WTC11 (cell line): ENCODE measurements at places on chromosomes 3 and 15.

DNA sequence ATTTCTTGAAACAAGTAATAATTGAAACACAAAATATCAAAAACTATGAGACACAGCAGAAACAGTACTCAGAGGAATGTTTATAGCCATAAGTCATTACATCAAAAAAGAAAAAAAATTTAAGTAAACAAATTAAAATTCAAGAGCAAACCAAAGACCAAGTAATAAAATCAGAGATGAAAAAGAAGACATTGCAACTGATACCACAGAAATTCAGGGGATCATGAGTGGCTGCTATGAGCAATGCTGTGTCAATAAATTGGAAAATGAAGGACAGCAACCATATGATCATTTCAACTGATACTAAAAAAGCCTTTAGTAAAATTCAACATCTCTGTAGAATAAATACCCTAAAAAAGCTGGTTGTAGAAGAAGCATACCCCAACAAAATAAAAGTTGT lies 644.1 kb upstream of the BCHE start:
- H3K36me3 ChIP-seq = no peaks in the 10 kb centered on the region
- H3K4me1 ChIP-seq = 0 out of 2 replicates have a peak, but pooled peaks cover 3% of the 10 kb centered on the region
- no peak overlapping the region for H3K4me3 ChIP-seq
- H3K27me3 ChIP-seq = no peaks in the 10 kb centered on the region
- no peak for DNase-seq

DNA sequence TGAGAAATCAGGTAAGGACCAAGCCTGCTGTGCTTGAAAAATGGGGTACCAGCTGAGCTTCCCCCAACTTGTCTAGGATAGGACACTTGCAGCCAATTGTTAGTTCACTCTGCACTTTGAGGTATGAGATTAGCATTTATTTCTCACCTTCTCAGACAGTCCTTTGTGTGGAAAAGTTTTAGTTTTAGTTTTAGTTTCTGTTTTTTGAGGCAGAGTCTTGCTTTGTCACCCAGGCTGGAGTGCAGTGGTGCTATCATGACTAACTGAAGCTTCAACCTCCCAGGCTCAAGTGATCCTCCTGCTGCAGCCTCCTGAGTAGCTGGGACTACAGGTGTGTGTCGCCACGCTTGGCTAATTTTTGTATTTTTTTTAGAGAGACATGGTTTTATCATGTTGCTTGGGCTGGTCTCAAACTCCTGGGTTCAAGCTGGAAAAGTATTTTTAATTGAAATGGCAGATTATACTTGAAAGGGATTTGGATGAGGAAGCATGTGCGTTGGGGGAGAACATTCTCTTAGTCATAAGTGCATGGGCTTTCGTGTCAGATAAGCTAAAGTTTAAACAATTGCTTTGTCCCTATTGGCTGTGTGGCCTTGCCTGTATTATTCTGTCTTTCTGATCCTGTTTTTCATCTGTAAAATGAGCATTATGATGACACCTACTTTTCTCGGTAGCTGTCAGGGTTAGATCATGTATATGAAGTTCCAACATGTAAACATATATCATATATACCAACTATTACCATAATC lies 25.2 kb upstream of the CCK start:
- no peak for DNase-seq
- no peaks in the 10 kb centered on the region for H3K4me1 ChIP-seq
- H3K27ac ChIP-seq = no peak overlapping the region

DNA sequence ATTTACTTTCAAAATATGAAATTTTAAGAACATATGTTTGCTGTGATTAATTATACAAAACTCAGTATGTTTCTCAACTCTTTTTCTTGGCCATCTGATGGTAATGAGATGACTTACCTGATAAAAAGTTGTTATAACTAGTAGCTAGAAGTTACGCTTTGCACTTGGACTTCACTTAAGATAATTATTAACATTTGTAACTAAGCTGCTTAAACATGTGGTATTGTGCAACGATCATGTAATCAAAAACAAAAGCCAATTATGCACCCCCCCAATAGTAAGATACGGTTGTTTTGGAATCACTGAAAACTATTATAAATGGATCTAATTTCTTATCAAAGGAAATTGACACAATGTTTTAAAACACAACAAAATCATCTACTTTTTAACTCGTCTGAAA lies 342.9 kb downstream of the CNTN3 start:
- no peak overlapping the region for H3K4me3 ChIP-seq
- H3K36me3 ChIP-seq = no peaks in the 10 kb centered on the region
- H3K4me1 ChIP-seq = peaks cover 18% of the 10 kb centered on the region
- H3K27ac ChIP-seq = no peak overlapping the region
- DNase-seq = no peak

GRCh38 chr3:42864321-42864950 lies 11.2 kb downstream of the CYP8B1 start:
- no peaks in the 10 kb centered on the region for H3K4me1 ChIP-seq
- H3K27me3 ChIP-seq = peaks cover 14% of the 10 kb centered on the region; the same call in 1 of the 2 replicates
- H3K4me3 ChIP-seq = no peak overlapping the region
- no peaks in the 10 kb centered on the region for H3K36me3 ChIP-seq

- no peaks in the 10 kb centered on the region for H3K36me3 ChIP-seq
- no peaks in the 10 kb centered on the region; the same call in 1 of the 2 replicates for H3K4me1 ChIP-seq
- H3K27ac ChIP-seq = no peak overlapping the region
- DNase-seq = no peak
- H3K27me3 ChIP-seq = no peaks in the 10 kb centered on the region
Measured at GRCh38 chr3:127749787-127750225, 72.5 kb downstream of the MGLL start.

DNA sequence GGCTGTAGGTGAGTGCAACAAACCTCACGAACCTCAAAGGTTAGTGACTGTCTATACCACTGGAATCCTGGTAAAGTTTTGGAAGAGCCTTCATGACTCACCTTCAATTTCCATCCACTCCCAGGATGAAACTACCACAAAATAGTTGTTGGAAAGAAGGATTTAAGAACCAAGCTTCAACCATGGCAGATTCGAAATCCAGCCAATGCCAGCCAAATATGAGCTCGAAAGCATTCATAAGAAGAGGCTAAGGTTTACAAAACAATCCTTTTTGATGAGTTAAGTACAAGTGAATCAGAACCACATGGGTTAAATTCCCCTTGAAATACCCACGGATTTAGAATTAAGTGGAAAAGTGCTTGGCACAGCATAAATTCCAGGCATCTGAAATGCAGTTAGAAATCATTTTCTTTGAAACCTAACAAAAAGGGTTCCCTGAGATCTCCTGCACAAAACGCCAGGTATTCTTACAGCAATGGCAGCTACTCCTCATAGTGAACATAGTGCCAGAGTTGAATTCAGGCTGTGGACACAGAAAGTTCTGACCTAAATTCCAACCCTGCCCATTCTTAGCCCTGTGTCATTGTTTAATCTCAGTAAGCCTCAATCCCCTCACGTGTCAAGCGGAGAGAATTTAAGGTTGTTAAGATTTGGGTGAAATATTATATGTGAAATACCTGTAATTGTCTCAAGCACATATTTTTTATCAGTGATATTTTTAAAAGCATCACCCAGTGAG lies 89.2 kb downstream of the FBN1 start:
- no peak overlapping the region for H3K4me3 ChIP-seq
- no peak overlapping the region for H3K27ac ChIP-seq
- no peaks in the 10 kb centered on the region for H3K27me3 ChIP-seq
- H3K4me1 ChIP-seq = peaks cover 6% of the 10 kb centered on the region; the same call in 1 of the 2 replicates
- no peak for DNase-seq

GRCh38 chr3:100063929-100064461 lies 50.3 kb downstream of the FILIP1L start:
- H3K36me3 ChIP-seq = no peaks in the 10 kb centered on the region
- no peak for DNase-seq
- H3K27me3 ChIP-seq = no peaks in the 10 kb centered on the region
- peaks cover 7% of the 10 kb centered on the region for H3K4me1 ChIP-seq

DNA sequence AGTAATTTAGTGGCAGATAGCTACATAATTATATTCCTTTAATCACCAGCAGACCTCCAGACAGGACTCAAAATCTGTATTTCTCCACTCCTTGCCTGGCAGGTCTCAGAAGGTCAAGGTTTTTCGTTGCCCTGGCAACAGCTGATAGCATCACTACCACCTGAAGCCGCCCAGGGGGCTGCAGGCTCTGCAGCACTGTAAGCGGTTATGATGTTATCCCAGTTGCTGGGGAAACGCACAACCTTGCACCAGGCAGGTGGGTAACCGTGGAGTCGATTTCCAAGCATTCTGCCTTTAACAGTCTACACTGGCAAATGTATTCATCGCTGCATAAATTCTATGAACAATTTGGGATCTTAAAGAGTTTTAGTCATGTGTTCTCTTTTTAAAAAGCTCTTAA lies 756.3 kb downstream of the NTRK3 start:
- H3K36me3 ChIP-seq = no peaks in the 10 kb centered on the region
- H3K27ac ChIP-seq = no peak overlapping the region
- no peaks in the 10 kb centered on the region for H3K27me3 ChIP-seq
- no peak overlapping the region for H3K4me3 ChIP-seq

DNA sequence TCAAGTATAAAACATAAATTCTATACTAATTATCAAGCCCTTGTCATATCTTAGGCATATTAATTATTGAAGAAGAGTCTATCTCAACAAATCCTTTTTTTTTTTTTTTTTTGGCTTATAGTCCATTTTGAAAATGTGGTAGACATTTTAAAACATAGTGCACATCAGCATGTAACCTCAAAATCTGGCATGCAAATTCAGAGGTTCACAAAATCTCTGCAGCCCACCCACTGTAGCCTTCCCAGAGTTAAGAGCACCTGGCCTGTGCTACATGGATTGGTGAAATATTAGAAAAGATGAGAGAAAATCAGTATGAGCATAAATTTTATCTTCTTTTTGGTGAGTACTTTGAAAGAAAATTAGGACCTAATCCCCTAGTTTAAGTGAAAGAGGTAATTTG lies 84.8 kb downstream of the MBNL1 start:
- H3K4me3 ChIP-seq = no peak overlapping the region
- DNase-seq = no peak
- H3K27me3 ChIP-seq = no peaks in the 10 kb centered on the region

DNA sequence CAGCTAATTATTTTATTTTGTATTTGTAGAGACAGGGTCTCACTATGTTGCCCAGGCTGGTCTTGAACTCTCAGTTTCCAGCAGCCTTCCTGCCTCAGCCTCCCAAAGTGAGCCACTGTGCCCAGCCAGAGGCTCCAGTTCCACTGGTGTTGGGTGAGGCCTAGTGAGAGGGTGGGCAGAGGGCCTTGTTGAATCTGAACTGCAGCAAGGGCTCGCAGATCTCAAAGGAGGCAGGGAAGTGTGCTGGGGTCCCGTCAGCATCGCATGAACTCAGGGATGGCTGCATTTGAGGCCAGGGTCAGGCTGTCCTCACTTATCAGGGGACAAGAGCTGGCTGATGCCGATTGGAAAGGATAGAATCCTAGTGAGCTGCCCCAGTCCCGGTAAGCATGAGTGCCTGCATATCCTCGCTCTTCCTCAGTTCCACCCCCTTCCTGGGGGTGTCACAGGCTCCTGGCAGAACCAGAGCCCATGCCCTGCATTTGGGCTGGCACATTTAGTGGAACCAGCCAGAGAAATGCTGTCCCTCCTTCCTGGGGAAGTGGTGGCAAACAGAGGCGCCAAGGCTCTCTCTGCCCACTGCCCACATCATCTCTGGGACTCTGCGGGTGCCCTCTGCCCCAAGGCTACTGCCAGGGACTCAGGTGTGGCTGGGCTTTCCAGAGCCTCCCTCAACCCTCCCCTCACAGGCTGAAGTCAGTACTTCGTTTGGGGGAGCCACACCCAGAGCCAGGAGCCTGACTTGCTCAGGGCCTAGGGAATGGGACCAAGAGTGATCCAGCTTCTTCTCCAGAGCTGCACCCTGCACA lies 24.1 kb downstream of the ALS2CL start:
- no peaks in the 10 kb centered on the region; the same call in 1 of the 2 replicates for H3K27me3 ChIP-seq
- peak; percentile 7 for DNase-seq
- peaks cover 2% of the 10 kb centered on the region for H3K36me3 ChIP-seq
- no peak overlapping the region for H3K27ac ChIP-seq

DNA sequence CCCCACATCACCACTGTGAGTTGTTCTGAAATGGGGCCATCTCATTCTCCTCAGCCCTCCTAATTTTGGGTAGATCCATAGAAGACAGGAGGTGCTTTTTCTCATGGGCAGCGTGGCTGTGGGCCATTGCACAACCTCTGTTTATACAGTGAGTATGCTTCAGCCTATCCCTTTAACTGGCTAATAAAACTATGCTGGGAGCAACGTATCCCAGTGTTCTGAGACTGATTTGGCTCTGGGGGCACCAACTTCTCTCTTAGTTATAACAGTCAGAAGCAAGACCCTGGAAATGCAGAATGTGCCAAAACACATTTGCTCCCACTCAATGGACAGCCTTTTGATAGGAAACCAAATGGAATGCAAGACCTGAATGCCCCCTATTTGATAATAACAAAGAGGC lies 97.1 kb upstream of the ICE2 start:
- peaks cover 39% of the 10 kb centered on the region for H3K4me1 ChIP-seq
- no peaks in the 10 kb centered on the region for H3K36me3 ChIP-seq
- no peak for DNase-seq
- peak overlapping the region; percentile 10; the same call in 1 of the 2 replicates for H3K27ac ChIP-seq
- H3K4me3 ChIP-seq = no peak overlapping the region
- H3K27me3 ChIP-seq = no peaks in the 10 kb centered on the region

GRCh38 chr3:159861369-159861987 lies 127.2 kb upstream of the IL12A start:
- H3K4me3 ChIP-seq = no peak overlapping the region
- peak overlapping the region; percentile 78; the same call in 1 of the 2 replicates for H3K27ac ChIP-seq
- no peak for DNase-seq
- no peaks in the 10 kb centered on the region for H3K27me3 ChIP-seq
- no peaks in the 10 kb centered on the region for H3K36me3 ChIP-seq
- H3K4me1 ChIP-seq = peaks cover 26% of the 10 kb centered on the region

- no peaks in the 10 kb centered on the region for H3K4me1 ChIP-seq
- no peak overlapping the region for H3K4me3 ChIP-seq
- no peak for DNase-seq
- H3K27ac ChIP-seq = no peak overlapping the region
- H3K36me3 ChIP-seq = no peaks in the 10 kb centered on the region
Measured at GRCh38 chr3:7897655-7898054, 604.0 kb upstream of the LMCD1 start.

DNA sequence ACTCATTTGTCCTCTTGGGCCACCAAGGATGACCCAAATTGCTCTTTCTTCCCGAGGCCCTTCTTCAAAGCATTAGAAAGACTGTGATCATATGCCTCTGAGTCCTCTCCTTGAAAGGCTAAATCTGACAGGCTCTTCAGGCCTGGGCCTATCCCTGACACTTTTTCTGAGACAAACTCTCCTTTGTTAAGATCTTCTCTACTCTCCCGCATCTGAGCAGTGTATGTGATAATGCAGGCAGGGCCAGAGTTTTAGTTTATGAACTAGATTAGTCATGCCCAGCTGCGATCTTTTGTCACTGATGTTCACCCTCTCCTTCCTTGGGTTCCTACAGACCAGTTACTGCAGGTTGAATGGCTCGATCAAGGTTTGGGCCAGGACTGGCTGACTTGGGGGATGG lies 39.2 kb downstream of the MASP1 start:
- no peak overlapping the region for H3K27ac ChIP-seq
- peaks cover 24% of the 10 kb centered on the region for H3K4me1 ChIP-seq
- H3K27me3 ChIP-seq = no peaks in the 10 kb centered on the region; the same call in 1 of the 2 replicates
- DNase-seq = no peak
- H3K4me3 ChIP-seq = no peak overlapping the region

- H3K27ac ChIP-seq = no peak overlapping the region
- H3K36me3 ChIP-seq = no peaks in the 10 kb centered on the region
- H3K4me3 ChIP-seq = no peak overlapping the region
- no peak for DNase-seq
Measured at GRCh38 chr3:102183186-102183585, 251.6 kb upstream of the ZPLD1 start.

GRCh38 chr15:99981191-99981647 lies 248.0 kb upstream of the LYSMD4 start:
- H3K4me1 ChIP-seq = peaks cover 47% of the 10 kb centered on the region
- no peaks in the 10 kb centered on the region for H3K36me3 ChIP-seq
- no peaks in the 10 kb centered on the region; the same call in 1 of the 2 replicates for H3K27me3 ChIP-seq
